Transverse colon (tissue), 4 donors: ENCODE measurements at places on chromosomes 5 and 9. TPM values are rescaled to one million over a fixed set of nuclear protein-coding genes. Genes with fewer than 3 reads are reported as not detected.

GRCh38 chr5:177098120-177098469 is 11.4 kb downstream of the FGFR4 start:
- no peak for DNase-seq
- H3K4me1 ChIP-seq: peaks cover 9% of the 10 kb centered on the region
- no peak overlapping the region for H3K4me3 ChIP-seq
- no peaks in the 10 kb centered on the region for H3K27me3 ChIP-seq
- no peaks in the 10 kb centered on the region for H3K36me3 ChIP-seq

DNA sequence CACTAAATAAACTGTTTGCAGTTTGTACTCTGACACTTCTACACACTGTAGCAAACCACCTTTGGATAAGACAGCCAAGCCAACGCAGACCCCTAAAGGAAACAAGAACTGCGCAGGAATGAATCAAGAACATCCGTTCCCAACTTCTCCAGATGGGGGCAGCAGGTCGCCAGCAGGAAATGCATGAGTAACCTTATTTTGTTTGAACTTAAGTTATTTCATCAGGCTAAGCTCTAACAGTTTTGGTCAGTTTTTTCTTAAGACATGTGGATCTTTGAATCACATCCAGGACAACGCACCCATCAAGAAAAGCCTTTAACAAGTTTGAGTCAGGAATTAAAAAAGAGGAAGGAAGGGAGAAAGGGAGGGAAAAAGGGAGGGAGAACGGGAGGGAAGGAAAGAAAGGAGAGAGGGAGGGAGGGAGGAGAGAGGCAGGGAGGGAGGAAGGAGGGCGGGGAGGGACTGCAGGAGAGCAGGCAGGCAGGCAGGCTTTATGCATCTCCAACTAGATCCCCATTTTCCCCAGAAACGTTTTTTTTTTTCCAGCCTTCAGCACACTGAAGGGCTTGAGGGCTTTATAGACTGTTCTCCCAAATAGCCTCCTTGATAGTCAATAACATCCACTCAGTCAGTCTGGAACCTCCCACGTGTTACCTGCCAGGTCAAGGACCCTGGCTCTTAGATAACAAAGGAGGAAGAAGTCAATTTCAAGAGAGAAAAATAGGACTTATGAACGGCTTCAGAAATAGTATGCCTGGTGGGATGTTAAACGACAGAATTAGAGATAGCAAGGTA is 22.2 kb downstream of the BHMT start:
- H3K27ac ChIP-seq: peak overlapping the region; percentile 68
- H3K4me1 ChIP-seq: peaks cover 13% of the 10 kb centered on the region
- no peaks in the 10 kb centered on the region for H3K36me3 ChIP-seq

DNA sequence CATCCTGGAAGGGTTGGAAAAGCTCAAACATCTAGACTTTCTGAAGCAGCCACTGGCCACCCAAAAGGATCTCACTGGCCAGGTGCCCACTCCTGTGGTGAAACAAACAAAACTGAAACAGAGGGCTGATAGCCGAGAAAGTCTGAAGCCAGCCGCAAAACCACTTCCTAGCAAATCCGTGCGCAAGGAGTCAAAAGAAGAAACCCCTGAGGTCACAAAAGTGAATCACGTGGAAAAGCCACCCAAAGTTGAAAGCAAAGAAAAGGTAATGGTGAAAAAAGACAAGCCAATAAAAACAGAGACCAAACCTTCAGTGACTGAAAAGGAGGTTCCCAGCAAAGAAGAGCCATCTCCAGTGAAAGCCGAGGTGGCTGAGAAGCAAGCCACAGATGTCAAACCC is 87.6 kb downstream of the MAP1B start:
- peak; percentile 10 for DNase-seq
- H3K27ac ChIP-seq: no peak overlapping the region
- H3K36me3 ChIP-seq: no peaks in the 10 kb centered on the region
- H3K4me1 ChIP-seq: no peaks in the 10 kb centered on the region
- no peaks in the 10 kb centered on the region for H3K27me3 ChIP-seq
- no peak overlapping the region for H3K4me3 ChIP-seq

SNCB gene
- not detected for total RNA-seq

SOX30 gene
- 0.75 TPM for total RNA-seq

- no peaks in the 10 kb centered on the region for H3K36me3 ChIP-seq
- DNase-seq: no peak
- no peaks in the 10 kb centered on the region for H3K4me1 ChIP-seq
- no peak overlapping the region for H3K4me3 ChIP-seq
- no peak overlapping the region for H3K27ac ChIP-seq
Observed at GRCh38 chr5:55848783-55849182, 2.4 kb upstream of the IL31RA start.

ABO gene
- 77.4 TPM for total RNA-seq

JAK2 gene
- total RNA-seq: 27.6 TPM

DNA sequence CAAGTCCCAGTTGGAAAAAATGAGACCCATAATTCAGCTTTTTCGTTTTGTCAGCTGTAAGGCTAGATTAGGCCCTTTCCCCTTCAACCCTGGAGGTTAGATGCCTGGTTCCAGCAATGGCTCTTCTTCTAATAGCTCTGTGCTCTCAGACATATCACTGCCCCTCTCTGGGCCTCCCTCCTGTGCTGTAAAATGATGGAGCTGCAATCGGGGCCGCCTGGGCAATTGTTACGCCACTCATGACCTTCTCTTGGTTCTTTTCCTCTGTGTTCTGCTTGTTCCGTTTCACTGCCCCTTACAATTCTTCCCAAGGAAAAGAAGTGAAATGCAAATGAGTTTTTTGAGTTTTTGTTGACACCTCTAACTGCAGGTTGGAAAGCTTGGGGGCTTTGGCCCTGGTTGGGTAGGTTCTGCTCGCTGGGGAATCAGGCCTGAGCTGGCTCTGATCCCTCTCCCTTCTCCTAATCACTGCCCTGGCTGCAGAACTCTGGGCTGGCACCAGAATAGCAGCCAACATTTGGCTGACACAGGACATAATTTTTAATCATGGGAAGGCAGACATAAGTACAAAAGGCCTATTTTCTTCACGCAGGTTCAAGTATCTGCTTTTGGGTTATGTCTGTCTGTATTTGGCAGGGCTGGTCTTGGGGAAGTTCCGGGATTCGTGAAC is 110.9 kb downstream of the FOXD1 start:
- H3K27ac ChIP-seq: no peak overlapping the region
- H3K4me1 ChIP-seq: no peaks in the 10 kb centered on the region
- DNase-seq: no peak
- no peak overlapping the region for H3K4me3 ChIP-seq
- no peaks in the 10 kb centered on the region for H3K36me3 ChIP-seq

DNA sequence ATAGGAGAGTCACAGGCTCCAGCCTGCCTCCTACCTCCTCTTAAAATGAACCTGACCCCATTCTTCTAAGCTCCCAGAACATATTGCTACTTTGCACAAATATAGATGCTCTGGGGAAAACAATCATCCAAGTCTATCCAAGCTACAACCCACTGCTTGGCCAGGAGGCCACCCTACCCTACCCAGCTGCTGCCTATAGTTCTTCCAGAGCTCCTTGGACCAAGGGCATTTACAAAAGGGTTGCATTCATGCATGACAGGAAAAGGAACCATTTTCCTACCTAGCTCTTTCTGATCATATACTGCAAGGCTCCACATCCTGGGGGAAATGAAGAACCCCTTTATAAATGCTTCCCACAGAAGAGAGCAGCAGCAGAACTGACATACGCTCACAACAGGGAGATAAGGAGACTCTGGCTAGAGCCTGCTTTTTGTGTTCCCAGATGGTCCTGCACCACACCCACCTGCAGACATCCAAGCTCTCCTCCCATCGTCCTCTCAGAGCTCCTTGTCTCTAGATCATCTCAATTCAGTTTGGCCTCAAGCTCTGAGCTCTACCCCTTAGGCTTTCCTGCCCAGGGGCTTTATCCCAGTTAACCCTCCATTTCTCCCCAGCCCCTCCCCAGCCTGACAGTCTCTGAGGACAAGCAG is 185.5 kb downstream of the SPOCK1 start:
- H3K4me3 ChIP-seq: no peak overlapping the region
- no peak overlapping the region for H3K27ac ChIP-seq
- H3K4me1 ChIP-seq: no peaks in the 10 kb centered on the region
- no peak for DNase-seq
- H3K36me3 ChIP-seq: no peaks in the 10 kb centered on the region

- no peak overlapping the region for H3K27ac ChIP-seq
- H3K4me1 ChIP-seq: no peaks in the 10 kb centered on the region
- no peak overlapping the region for H3K4me3 ChIP-seq
- no peaks in the 10 kb centered on the region for H3K36me3 ChIP-seq
- no peaks in the 10 kb centered on the region for H3K27me3 ChIP-seq
Observed at GRCh38 chr5:32003981-32004380, 170.1 kb downstream of the GOLPH3 start.

GRCh38 chr9:33742519-33742918 is 52.8 kb upstream of the PRSS3 start:
- no peak for DNase-seq
- H3K27me3 ChIP-seq: no peaks in the 10 kb centered on the region
- no peaks in the 10 kb centered on the region for H3K36me3 ChIP-seq
- H3K4me3 ChIP-seq: no peak overlapping the region

- DNase-seq: no peak
- H3K36me3 ChIP-seq: no peaks in the 10 kb centered on the region
- H3K27ac ChIP-seq: no peak overlapping the region
- H3K4me1 ChIP-seq: no peaks in the 10 kb centered on the region
Observed at GRCh38 chr9:19663570-19663969, 125.3 kb downstream of the SLC24A2 start.

- H3K4me1 ChIP-seq: no peaks in the 10 kb centered on the region
- DNase-seq: no peak
- H3K27me3 ChIP-seq: peaks cover 56% of the 10 kb centered on the region
- no peak overlapping the region for H3K4me3 ChIP-seq
- H3K36me3 ChIP-seq: no peaks in the 10 kb centered on the region
- no peak overlapping the region for H3K27ac ChIP-seq
Observed at GRCh38 chr9:130921300-130921988, 17.6 kb downstream of the FIBCD1 start.

GRCh38 chr5:93407454-93407853 is 173.6 kb downstream of the NR2F1-AS1 start:
- no peak overlapping the region for H3K4me3 ChIP-seq
- no peaks in the 10 kb centered on the region for H3K4me1 ChIP-seq
- H3K27me3 ChIP-seq: no peaks in the 10 kb centered on the region
- no peaks in the 10 kb centered on the region for H3K36me3 ChIP-seq

DNA sequence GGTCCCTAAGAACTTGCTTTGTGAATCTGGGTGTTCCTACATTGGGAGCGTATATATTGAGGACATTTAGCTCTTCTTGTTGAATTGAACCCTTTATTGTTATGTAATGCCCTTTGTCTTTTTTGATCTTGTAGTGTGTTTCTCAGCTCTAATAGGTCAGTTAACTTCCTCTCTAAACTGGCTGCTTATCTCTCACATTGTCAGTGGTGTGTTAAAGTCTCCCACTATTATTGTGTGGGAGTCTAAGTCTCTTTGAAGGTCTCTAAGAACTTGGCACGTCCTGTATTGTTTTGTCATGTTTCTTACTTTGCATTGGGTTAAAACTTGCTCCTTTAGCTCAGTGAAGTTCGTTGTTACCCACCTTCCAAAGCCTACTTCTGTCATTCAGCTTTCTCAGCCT is 36.2 kb downstream of the RIC1 start:
- DNase-seq: no peak
- H3K4me3 ChIP-seq: no peak overlapping the region
- no peaks in the 10 kb centered on the region for H3K36me3 ChIP-seq
- no peaks in the 10 kb centered on the region for H3K4me1 ChIP-seq
- no peak overlapping the region for H3K27ac ChIP-seq

GRCh38 chr5:59317023-59317773 is 576.3 kb downstream of the PDE4D start:
- peak; percentile 36 for DNase-seq
- H3K4me3 ChIP-seq: no peak overlapping the region
- peaks cover 32% of the 10 kb centered on the region for H3K4me1 ChIP-seq
- H3K27me3 ChIP-seq: no peaks in the 10 kb centered on the region
- peak overlapping the region; percentile 87 for H3K27ac ChIP-seq
- H3K36me3 ChIP-seq: no peaks in the 10 kb centered on the region

- peak overlapping the region; percentile 60 for H3K4me3 ChIP-seq
- peaks cover 14% of the 10 kb centered on the region for H3K27me3 ChIP-seq
- H3K36me3 ChIP-seq: no peaks in the 10 kb centered on the region
- peak overlapping the region; percentile 36 for H3K27ac ChIP-seq
- no peak for DNase-seq
Observed at GRCh38 chr5:181204113-181204825, 727 bp downstream of the TRIM7 start.

DNA sequence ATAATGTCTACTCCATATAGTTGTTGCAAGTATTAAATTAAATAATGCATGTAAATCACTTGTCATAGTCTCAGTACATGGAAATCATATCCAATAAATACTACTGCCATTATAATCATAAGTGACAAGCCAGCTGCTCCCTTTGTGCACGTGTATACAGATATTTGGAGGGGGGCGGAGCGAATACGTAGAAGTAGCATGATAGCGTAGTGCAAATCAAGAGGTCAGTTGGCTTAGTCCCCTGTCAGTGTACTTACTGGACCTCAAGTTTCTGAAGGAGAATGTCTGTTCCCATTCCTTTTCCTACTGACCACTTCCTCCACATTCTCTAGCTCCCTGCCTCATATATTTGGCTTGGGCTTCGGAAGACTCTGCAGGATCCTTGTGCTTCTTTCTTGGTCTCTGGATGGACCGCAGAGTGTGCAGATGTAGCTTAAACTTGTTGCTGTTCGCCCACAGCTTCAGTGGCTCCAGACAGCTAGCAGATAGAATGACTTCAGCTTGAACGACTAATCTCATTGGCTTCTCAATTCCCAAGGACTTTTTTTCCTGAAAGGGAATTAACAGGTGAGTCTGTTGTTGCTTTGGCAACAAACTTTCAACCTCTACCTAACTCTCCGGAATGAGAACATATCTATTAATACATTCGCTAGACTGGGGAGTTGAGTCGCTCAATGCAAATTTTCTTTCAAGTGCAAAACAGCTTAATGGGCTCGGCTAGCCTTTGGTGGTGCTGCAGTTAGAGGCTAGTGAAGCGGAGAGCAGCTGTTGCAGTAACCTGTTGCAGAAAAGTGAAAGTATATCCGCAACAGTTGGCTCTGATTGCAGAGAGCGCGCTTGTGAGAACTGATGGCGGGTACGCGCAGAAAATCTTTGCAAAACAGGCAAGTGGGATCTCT is at the start of gene PCDHB1:
PCDHB1 (plus strand) TSS at position 753 of the 899 bp plus-strand sequence; CDS start at position 850, 97 bp downstream.
- no peaks in the 10 kb centered on the region for H3K36me3 ChIP-seq
- no peak for DNase-seq
- H3K27ac ChIP-seq: no peak within 1 kb of the TSS
- peaks cover 12% of the 10 kb centered on the region for H3K27me3 ChIP-seq
